ENCODE measurements at places on chromosomes 12 and 14.

GRCh38 chr12:109016016-109016415 lies 4.9 kb downstream of the SVOP start:
- ATAC-seq, result no peak

GRCh38 chr12:47488888-47489287 lies 216.9 kb downstream of the RPAP3 start:
- ATAC-seq, result no peak

- ATAC-seq, result no peak
These were observed 26.9 kb downstream of the TTC6 start for GRCh38 chr14:37622231-37622923.

- ATAC-seq, result no peak
These were observed 700.6 kb downstream of the DIO2 start for GRCh38 chr14:79510659-79511058.

DNA sequence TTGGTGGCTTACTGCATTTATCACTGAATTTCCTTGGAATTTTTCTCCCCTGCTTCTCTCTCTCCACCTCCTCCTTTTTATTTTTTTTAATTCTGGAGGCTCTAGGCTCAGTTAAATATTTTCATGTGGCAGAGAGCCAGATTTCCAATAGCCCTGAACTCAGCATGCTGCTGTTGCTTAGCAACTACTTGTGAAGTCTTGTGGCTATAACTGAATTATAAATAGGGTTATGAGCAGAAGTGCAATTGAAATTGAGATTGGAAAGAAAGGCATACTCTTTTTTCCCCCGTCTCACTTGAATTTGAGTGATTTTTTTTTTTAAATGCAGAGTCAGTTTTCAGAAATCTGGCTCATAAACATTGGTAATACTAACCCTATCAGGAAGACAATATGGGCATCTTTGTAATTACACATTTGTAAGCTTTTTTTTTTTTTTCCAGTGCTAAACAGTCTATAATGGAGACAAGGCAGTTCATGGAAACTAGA lies 38.3 kb downstream of the ATF7IP start:
- ATAC-seq, result peak; percentile 50

Data from stimulated activated memory B cell treated with anti-CD40 and anti-IgM and Interleukin-4, amounts not matched to agents 10 μg/mL and 1 μg/mL and 100 μg/mL, for 72 hours (primary cell).